ENCODE measurements at places on chromosomes 7 and 10.

DNA sequence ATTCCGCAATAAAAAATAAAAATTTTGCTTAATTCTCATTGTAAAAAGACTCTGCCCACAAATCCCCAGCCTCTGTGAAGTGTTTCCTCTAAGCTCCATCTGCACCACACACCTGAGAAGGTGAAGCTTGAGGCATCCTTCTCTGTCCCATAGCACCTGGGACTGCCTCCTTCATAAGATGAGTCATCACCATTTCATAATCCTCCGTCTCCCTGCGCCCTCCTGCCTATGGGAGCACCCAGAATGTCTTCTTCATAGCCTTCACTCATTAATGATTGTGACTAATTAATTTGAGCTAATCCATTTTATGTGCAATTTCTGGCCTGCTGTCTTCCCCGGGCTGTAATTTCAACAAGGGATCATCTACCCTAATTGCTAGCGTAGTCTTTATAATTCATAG lies 90.3 kb downstream of the WDR11 start:
- DNase-seq, result no peak

DNA sequence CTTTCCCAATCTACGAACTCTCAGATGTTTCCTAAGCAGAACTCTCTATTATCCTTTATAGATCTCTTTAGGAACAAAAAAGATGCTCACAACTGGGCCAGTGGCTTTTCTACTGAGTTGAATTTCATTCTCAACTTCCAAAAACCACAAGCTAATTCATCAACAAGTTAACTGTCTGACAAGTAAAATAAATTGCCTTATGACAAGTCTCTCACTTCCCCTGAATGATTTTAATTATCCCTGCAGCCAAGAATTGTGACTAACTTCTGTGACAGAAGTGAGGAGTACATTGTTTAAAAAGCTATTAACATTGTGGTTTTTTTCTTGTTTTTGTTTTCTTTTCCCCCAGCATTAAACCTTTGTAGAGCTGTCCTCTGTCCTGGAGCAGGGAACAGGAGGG lies 343.1 kb downstream of the HPSE2 start:
- no peak for DNase-seq

DNA sequence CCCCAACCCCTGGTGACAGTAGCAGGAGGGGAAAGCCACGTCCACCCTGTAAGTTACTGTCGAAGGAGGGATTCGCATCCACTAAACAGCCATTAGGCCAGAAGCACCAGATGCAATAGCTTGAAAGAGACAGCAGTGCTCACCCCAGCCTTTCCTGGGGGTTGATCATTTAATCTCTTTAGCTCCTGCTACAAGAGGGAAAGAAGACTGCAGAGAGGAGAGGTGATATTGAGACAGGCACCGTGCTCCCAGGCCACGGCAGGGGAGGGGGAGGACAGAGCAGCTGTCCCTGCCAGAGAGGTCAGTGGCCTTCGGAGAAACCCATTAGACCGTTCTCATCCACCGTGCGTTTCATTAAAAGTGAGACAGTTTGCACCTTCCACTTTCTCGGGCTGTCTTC lies 148.3 kb downstream of the CDH23 start:
- DNase-seq, result no peak

- no peak for DNase-seq
These were observed 146.7 kb downstream of the DNAJB6 start for GRCh38 chr7:157483515-157483914.

- DNase-seq, result no peak
These were observed 42.3 kb upstream of the SP8 start for GRCh38 chr7:20828947-20829346.

DNA sequence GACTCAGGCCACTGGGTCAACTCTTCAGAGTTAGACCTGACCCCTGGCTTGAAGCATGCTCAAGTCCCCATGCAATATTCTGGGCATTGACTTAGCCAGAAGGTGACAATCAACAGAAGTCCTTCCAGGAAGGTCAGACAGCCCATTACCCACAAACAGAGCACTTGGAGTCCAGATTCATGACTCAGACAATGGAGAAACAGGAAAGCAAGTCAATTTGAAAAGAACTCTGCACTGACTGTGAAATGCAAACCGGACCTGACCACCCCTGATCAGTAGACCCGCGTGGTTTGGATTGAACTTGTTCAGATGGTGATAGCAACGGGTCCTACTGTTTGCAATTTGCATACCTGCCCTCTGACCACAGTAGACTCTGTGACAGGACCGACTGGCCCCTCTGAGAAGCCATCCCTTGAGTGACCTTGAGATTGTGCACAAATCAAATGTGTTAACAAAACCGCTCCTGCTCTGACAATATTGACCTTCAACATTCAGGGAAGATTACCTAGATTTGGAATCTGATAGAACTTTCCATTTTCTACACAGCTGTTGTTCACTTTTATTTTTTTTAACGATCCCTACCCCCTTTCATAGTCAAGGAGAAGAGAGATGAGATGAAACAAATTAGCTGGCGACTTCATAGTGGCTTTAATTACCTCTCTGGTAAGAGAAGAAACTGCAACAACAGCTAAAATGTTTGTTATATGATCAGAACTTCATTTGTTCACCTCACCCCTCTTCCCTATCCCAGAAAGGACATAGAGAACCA lies 138.7 kb downstream of the NRP1 start:
- DNase-seq, result no peak

DNA sequence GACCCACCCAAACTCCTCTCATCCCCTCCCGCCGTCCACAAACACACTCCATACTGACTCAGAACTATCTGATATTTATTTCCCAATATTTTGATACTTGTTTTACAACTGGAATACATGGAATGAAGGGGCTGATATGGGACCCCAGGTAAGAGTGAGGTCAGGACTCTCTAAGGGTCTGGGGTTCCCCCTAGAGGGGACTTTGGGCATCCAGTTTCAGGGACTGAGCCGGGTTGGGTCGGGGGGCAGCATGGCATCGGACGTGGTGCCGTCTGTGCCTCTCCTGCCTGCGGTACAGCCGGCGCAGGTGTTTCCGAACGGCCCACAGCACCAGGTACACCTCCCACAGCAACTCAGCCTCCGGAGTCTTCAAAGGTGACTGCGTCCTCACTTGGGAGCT lies 7.5 kb downstream of the SPACDR start:
- no peak for DNase-seq

DNA sequence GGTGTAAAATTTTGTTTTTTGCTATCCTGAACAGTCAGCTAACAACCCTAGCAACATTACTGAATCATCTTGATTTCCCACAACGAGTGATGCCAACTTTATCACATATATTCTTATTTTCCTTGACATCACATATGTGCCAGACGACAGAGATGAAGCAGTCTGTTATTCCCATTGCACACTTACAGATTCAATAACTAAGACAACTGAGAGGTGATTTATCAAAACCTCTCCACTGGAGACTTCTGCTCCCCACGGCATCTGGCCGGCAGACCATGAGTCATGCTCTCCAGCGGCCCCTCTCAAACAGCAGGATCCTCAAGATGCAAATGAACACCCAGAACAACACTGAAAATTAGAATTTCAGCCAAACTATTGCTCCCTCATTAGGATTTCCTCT lies 57.1 kb downstream of the AMPH start:
- no peak for DNase-seq

DNA sequence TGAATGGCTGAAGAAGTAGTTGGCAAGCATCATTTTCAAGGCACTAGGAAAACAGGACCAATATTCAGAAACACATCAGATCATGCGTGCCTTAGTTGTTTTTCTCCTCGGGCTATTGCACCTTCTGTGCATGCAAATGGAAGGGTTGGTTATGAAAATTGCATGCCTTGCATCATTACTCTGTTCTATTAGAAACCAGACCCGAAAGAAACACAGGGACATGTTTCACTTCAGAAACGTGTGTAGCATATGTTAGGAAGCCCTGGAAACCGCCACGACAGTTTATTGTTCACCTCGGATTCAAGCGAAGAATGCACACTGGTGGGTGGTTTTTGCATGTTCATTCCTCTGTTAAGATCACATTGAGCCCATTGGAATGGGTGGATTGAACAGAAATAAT lies 214.7 kb downstream of the FRMD4A start:
- no peak for DNase-seq

- no peak for DNase-seq
These were observed 83.5 kb downstream of the ZMYND11 start for GRCh38 chr10:218798-219197.

DNA sequence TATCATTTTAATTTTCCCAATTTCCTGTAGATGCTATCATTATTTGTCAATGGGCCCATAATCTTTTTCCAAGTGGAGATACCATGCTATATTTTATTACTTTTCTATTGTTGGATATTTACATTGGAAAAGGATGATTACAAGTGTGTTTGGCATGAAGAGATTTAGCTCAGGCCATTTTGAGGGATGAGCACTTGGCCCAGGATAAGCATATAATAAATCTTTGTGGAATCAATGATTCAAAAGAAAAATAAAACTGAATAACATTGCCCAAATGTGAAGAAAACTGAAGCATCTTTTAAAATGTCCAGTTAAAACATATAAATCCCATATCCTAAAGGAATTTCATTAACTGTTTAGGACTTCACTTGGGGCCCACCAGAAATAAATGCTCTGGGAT lies 260.9 kb upstream of the BMPER start:
- DNase-seq, result no peak

DNA sequence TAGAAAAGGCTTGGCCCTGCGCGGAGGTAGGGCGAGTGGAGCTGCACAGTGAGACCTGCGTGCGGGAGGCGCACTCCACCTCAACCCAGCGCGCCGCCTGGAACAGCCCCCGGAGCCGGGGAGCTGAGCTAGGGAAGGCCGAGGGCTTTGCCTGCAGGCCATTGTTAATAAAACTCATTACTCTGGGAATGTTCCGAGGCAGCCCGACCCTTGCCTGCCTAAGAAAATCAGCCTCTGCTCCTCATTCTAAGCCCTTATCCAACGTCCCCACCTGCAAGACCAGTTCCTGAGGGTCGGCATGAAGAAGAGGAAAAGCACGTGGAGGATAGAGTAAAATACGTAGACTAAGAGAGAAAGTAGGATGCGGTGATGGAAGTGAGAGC lies 55.3 kb downstream of the C7orf25 start:
- DNase-seq, result no peak

GRCh38 chr10:132355754-132356153 lies 23.8 kb downstream of the LRRC27 start:
- no peak for DNase-seq

DNA sequence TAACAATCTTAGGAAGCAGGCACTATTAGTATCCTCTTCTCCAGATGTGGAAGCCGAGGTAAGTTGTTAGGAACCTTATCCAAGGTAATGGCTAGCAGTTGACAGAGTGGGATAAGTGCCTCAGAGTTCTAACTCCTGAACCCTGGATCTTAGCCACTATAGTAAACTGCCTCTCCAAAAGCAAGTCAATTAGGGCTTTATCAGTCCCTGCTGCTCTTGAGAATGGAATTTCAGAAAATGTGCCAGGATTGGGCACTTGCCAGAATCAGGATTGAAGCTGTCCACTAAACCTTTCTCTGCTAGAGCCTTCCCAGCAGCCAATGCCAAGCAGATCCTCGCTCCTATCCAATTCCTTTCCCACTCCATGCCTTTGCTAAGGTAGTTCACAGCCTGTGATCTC lies 777.5 kb upstream of the POM121L12 start:
- DNase-seq, result no peak

DNA sequence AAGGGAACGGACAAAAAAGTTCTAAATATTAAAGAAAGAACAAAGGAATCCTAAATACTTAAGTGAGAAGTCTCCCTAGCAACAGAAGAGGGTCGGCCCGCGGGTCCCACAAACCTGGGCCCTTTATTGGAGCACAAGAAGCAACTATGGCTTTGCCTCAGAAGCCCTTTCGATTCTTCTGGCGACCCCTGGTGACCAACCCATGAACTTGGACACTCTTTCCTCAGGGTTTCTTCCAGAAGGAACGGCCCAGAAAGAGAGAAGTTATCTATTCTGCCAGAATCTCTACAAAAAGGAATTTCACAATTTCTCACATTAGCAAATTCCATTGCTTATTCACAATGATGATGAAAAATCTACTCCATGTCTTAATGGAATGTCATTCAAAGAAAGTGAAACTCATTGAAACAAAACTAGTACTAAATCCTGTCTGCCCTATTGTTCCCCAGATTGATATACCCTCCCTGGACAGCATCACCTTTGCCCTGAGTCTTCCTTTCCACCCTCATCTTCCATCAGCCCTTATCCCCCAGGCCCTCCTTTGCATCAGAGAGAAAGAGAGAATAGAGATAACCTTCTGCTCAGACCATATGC lies 43.7 kb downstream of the CPVL start:
- DNase-seq, result peak; percentile 43

GRCh38 chr7:33918438-33919143 lies 13.3 kb downstream of the BMPER start:
- DNase-seq, result no peak

- peak; percentile 16 for DNase-seq
These were observed 642.2 kb downstream of the SH2D4B start for GRCh38 chr10:81179805-81180452.

DNA sequence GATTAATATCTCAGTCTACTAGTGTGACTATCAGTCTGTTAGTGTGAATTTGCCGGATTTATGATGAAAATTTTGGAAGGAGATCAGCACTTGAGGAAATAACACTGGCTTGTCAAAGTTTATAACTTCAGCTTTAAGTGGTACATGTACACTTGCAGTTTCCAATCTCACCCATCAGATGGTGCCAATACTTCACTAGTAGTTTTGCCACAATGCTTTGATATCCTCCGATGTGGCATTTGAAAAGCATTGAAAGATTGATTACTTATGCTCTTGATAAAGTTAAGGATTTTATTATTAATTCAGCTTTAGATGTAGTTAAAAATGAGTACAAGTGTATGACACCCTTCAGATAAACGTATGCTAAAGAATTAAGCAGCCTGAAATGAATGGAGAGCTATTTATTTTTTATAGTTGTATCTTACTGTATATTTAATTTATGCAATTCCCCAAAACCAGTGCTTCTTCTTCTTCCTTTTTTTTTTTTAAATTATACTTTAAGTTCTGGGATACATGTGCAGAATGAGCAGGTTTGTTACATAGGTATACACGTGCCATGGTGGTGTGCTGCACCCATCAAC lies 98.2 kb downstream of the ANLN start:
- DNase-seq, result peak; percentile 54

- DNase-seq, result no peak
These were observed 1095.3 kb downstream of the GRM8 start for GRCh38 chr7:126157391-126157790.

DNA sequence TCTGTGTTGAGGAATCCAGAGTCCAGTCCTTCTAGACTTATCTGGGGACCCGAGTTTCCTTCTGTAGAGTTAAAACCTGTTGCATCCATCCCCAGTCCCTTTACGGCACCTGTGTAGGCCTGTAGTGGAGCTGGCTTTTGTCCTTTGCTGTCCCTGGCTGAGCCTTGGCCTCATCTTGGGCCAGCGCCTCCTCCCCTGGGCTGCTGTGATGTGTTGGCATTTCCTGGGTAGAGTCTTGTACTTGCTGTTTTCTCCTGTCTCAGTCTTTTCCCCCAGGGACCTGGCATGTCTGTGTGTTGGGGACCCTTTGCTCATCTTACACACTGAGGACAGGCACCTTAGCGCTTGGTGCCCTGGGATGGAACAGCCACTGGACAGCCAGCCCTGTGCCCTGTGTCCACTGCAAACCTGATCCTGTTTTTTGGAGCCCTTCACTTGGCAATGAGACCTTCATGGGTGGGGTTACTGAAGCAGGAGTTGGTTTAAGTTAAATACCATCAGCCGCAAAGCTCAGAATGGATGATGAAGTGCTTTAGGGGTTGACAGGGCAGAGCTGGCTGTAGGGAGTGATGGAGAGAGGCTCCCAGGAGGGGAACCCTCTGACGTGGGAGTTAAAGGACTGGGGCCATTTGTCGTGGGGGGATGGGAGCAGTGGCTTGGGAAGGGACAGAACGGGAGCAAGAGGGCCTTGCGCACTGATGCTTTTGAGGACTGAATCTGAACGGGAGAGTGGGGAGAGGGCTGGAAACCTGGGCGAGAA lies 50.9 kb downstream of the CUX1 start:
- no peak for DNase-seq

Data from KBM-7 (cell line).